ENCODE measurements at places on chromosomes 3 and 15.

DNA sequence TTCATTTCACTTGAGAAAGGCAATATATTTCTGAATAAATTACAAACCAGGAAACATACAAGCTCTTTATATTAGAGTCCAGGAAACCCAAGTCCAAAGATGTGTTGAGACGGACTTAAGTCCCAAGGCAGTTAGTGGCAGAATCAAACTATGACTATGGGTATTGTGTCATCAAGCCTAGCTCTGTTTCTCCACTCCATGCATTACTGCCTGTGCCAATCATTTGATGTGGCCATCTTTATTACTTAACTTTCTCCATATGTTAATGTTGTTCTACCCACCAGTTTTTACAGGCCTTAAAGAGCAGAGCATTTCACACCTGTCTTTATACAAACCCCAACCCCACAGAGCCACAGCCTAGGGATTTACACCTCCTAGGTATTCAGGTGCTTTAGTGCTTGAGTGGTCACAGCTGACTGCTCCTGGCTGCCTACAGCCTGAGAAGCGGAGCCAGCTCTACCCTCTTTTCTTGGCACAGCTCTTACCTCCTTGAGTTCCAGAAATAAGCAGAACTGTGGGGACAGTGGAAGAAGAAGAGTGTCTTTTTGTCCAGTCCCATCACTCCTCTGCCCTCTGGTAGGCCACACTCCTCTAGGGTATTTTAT lies 92.1 kb downstream of the DTWD1 start:
- DNase-seq, result no peak

- no peak for DNase-seq
Measured at GRCh38 chr15:58064980-58065444, 499 bp downstream of the ALDH1A2 start.

- DNase-seq, result no peak
Measured at GRCh38 chr15:79904271-79904670, 7.5 kb upstream of the MTHFS start.

DNA sequence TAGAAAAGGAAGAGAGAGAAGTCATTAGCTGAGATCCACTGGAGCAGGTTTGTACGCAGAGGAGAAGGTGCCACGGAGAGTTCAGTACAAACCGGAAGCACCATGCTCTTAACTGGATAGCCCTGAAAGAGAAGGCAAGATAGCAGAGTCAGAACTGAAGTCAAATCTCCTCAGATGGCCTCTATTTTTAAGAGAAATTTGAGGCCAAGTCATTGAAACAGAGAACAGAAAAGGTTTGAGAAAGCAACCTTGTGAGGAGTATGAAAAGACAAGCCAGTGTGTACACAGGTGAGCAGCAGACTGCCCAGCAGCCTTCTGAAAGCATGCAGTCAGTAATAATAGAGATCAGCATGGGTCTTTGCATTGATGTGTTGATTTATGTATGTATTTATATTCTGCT lies 66.1 kb upstream of the SPRED1 start:
- DNase-seq, result no peak

DNA sequence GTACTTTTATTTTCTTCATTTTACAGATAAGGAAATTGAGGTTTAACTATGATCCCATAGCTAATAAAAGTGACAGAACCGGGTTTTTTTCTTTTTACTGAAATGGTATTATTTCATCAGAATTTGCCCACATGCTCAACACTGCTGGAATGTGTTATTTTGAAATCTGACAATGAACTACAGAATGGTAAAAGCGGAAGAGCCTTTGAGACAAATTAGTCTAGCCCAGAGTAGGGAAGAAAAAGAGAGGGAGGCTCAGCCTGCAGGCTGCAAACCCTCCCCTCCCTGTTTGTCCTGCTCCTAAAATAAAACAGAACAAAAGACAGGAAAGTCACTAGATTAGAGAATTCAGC lies 100.3 kb upstream of the LIPC start:
- DNase-seq, result no peak

DNA sequence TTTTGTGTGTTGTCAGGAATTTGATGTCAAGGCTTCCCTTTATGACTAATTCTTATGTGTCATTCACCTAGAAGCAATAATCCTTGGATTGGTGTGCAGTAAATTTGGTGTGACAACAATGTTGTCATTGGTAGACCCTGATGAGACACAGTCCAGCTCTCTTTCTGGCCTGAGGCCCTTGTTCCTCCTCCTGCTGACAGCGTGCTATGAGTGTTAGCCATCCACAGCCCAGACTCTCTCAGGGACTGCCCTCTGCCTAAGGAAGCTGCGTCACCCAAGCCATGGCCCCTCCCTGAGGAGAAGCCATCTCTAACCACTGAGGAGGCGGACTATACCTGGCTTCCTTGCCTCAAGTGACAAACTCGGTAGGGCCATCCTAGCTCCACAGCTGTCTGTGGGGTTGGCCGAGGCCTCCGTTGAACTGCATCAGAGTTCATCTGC lies 13.3 kb upstream of the TM4SF1 start:
- peak; percentile 73 for DNase-seq

- no peak for DNase-seq
Measured at GRCh38 chr3:31057891-31058290, 163.4 kb upstream of the GADL1 start.

DNA sequence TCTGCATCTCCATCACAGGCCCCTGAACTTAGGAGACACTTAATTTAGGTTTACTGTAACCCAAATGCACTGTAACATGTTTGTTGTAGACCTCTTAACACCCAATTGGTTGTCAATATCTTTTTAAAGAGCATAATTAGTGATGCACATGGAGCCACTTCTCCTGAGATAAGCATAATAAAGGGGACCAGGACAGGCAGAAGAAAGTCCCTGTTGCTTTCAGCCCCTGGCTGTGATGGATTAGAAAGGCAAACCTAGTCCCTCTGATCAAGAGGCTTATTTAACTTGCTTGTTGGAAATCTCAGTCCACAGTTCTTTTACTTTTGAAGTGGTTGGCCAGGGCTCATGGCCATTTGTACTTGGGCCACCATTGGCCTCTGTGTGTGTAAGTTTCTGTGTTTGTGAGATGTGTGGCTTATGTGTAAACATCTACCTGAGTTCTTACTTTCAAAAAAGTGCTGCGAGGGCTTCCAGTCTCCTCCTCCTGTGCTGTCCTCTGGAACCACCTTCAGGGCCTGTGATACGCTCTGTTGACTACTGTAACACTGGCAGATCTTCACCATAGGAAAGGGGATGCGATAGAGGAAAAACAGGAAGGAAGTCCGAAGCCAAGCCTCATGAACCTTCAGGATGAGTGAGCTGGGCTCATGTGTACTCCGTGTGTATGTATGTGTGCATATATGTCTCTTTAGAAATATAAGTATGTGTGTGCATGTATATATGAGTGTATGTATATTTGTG lies 136.2 kb downstream of the EPHB1 start:
- DNase-seq, result no peak

- DNase-seq, result no peak
Measured at GRCh38 chr15:69766156-69766555, 313.5 kb downstream of the RPLP1 start.

DNA sequence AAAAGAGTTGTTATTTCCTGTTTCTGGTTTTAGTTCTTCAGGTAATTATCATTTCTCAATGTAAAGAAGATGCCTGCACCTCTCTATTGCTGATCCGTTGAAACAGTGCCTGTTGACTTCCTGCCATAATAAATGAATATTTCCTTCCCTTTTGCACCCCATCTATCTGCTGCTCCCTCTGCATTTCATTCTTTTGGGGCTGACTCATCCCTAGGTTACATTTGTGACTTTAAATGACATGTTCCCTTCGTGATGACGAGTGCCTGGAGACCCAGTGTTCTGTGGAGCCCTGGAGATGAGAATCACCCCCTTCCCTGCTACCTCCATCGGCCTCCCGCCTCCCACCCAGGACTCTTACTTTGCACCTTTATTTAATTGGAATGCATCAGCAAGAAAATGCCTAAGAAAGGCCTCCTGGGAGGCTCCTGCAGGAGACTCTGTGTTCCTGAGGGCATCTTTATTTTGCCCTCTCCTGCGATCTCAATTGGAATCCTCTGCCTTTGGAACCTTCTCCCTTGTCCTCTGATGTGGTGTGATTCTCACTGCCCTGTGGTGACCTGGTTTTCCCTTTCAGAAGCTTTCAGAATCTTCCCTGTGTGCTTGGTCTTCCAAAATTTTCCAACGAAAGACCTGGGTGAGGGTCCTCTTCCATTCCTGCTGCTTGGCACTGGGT lies 13.7 kb downstream of the LRRK1 start:
- DNase-seq, result no peak

DNA sequence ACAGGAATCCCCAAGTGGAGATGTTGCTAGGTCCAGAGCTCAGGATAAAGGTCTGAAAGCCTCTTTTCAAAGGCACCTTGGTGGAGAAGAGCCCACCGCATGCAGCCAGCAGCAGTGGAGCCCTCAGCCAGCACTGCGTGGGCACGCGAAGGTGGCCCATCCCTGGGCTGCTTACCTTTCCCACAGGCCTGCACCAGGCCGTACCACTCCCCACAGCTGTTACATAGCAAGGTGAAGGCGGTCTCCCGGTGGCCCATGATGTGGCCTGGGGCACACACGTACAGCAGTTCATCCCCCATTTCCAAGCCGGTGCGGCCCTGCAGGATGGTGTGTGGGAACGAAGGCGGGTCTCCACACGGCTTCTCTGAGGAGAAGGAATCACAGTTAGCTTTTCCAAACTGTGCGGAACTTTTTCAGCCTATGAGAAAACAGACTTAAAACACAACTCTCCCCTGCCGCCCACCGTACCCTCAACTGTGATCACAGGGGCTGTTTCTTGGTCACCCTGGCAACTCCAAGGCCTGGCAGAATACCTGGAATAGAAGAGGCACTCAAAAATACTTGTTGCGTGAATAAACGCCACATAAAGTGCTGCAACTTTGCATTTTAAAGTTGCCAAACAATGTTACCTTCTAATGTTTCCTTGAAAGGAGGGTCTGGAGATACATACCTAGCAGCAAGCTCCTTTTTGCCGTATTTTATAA lies 43.7 kb downstream of the SUSD5 start:
- DNase-seq, result no peak

GRCh38 chr15:60583946-60584345 lies 105.0 kb upstream of the ICE2 start:
- no peak for DNase-seq

- peak; percentile 32 for DNase-seq
Measured at GRCh38 chr3:171556574-171557145, 96.5 kb upstream of the TNIK start.

GRCh38 chr3:184596886-184597575 lies 35.4 kb downstream of the EPHB3 start:
- DNase-seq, result no peak

GRCh38 chr3:69439643-69440270 lies 53.9 kb upstream of the FRMD4B start:
- DNase-seq, result peak; percentile 53

- DNase-seq, result no peak
Measured at GRCh38 chr15:69606144-69606543, 153.5 kb downstream of the RPLP1 start.

DNA sequence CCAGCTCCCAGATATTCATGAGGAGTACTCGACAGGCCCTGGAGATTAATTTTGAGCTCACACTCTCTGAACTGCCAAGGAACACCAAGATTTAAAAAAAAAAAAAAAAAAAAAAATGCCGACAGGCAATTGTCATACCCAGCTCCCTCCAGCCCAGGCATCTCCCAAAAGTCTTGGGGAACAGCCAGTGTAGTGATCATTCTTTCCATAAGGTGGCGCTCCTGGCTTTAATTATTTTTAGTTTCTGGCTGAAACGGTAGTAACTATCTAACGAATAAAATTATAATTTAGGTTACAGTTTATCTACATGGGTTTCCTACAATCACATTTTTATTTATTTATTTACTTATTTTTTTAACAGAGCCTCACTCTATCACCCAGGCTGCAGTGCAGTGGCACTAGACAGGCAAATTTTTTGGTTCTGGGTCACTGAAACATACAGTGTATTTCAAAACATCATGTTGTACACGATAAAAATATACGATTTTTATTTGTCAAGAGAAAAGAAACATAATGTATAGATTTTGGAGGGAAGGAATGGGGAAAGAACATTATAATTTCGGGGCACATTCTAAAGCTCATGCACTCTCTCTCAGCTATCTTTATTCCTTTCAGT lies 157.3 kb downstream of the ADAMTS9 start:
- peak; percentile 26 for DNase-seq

- no peak for DNase-seq
Measured at GRCh38 chr3:173970281-173970680, 572.7 kb downstream of the NLGN1 start.

- DNase-seq, result no peak
Measured at GRCh38 chr3:30522476-30522875, 83.9 kb upstream of the TGFBR2 start.
